Hepatocyte (in vitro differentiated cells): ENCODE measurements at places on chromosomes 5 and 9. TPM values are rescaled to one million over a fixed set of nuclear protein-coding genes. Genes with fewer than 3 reads are reported as not detected.

Gene IFNA13
- total RNA-seq, result not detected in 2 replicates

Gene CKMT2
- 5.0 and 5.5 TPM in 2 replicates for total RNA-seq

Gene FAM114A2
- total RNA-seq, result 19.7 and 22.8 TPM in 2 replicates

DNA sequence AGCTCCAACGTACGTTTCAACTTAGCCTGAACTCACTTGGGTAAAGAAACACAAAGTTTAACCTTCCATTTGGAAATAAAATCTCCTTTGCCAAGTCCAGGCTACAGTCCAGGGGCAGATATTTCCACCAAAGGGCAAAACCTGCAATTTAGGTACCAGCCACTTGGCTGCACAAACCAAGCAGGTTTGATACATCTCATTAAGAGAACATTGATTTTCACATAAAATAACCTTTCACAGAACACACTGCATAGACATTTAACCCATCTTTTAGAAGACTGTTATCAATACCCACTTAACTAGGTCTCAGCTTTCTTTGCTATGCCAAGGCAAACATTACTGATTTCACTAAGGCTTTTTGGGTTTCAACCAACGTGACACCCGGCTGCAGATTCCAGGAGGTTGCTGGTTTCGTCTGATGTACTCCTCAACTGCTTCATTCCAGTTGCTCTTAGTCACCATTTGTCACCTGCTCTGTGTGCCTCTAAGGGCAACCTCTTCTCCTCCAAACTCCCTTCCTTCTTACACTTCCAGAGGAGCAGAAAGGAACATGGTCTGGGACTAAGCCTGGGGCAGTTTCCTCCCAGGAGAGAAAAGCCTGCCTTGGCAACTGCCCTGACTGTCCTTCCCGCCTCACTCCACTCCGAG, 67.1 kb downstream of the EPB41L4B start:
- H3K36me3 ChIP-seq, result no peaks in the 10 kb centered on the region
- peak overlapping the region; percentile 52 for H3K27ac ChIP-seq
- no peaks in the 10 kb centered on the region for H3K27me3 ChIP-seq
- peaks cover 29% of the 10 kb centered on the region for H3K4me1 ChIP-seq

DNA sequence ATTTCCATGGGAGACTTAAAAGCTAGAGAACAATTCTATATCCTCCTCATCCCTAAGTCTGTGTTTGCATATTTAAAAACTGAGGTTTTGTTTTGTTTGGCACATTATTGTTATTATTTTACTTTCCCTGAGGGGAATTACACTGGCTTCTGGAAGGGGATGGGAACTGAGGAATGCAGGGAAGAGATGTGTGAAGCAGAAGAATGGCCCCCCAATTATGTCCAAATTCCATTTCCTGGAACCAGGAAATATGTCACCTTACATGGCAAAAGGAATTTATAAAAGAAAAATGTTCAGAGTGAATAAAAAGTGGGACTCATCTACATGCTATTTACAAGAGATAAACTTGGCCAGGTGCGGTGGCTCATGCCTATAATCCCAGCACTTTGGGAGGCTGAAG, 129.8 kb downstream of the MARCHF11 start:
- H3K4me1 ChIP-seq, result no peaks in the 10 kb centered on the region
- no peak overlapping the region for H3K4me3 ChIP-seq
- DNase-seq, result no peak

- no peaks in the 10 kb centered on the region for H3K27me3 ChIP-seq
- H3K27ac ChIP-seq, result no peak overlapping the region
- DNase-seq, result no peak
- no peaks in the 10 kb centered on the region for H3K36me3 ChIP-seq
- H3K4me1 ChIP-seq, result peaks cover 7% of the 10 kb centered on the region
These were observed 517.0 kb upstream of the CHD1 start for GRCh38 chr5:99445805-99446204.

- DNase-seq, result no peak
- no peak overlapping the region for H3K27ac ChIP-seq
- no peaks in the 10 kb centered on the region for H3K27me3 ChIP-seq
These were observed 490.8 kb upstream of the ST8SIA4 start for GRCh38 chr5:101393795-101394450.

DNA sequence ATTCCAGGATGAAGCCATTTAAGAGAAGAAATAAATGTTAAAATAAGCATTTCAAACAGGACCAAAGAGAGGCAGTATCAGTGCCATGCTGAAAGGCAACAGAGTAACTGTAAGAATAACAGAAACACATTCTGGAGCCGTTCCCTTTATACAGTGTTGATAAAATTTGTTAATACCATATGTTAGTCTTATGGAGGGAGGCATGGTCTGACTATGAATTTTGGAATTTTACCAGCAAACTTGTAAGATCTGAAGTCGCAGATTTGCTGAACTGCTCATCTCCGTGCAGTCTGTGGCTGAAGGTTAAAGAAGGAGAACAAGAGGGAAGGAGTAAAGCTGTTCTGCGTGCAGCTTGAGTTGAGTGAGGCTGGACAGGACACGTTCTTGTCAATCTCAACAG, 508.4 kb downstream of the NFIB start:
- no peak overlapping the region for H3K4me3 ChIP-seq
- H3K27ac ChIP-seq, result peak overlapping the region; percentile 69
- DNase-seq, result peak; percentile 23
- no peaks in the 10 kb centered on the region for H3K4me1 ChIP-seq
- H3K36me3 ChIP-seq, result no peaks in the 10 kb centered on the region

GRCh38 chr5:53984971-53985370, 325.4 kb downstream of the ARL15 start:
- H3K27me3 ChIP-seq, result no peaks in the 10 kb centered on the region
- H3K36me3 ChIP-seq, result no peaks in the 10 kb centered on the region
- H3K4me3 ChIP-seq, result no peak overlapping the region
- H3K27ac ChIP-seq, result no peak overlapping the region

DNA sequence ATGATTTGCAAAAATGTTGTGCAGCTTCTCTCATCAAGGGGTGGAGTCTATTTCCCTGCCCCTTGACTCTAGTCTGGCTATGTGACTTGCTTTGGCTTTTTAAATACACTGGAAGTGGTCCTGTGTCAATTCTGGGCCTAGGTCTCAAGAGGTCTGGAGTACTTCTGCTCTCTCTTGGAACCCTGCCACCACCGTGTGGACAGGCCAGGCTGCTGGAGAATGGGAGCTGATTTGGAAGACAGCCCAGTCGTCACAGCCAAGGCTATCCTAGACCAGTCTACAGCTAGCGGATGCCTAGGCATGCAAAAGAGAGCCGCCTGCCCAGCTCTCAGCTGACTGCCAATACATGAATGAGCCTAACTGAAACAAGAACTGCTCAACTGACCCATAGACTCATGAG, 56.7 kb upstream of the CLINT1 start:
- H3K4me1 ChIP-seq, result peaks cover 26% of the 10 kb centered on the region
- peak overlapping the region; percentile 8 for H3K27ac ChIP-seq
- no peaks in the 10 kb centered on the region for H3K27me3 ChIP-seq
- no peaks in the 10 kb centered on the region for H3K36me3 ChIP-seq

DNA sequence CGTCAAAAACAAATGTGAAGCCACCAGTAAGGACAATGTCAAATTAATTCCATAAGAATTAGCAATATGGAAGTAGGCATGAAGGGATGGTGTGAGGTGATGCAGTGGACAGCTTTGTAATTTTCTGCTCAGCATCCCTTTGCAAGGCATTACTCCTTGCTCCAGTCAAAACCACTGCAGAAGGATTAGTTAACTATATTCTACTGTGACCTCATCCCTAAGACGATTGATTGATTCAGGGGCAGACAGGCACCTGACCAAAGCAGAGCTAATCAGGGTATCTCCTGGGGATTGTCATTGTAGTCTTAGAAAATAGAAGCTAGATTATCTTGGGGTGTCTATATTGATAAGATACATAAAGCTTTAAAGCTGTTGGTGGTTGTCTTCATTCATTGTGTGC, 98.7 kb downstream of the NMUR2 start:
- H3K27ac ChIP-seq, result no peak overlapping the region
- no peaks in the 10 kb centered on the region for H3K27me3 ChIP-seq
- DNase-seq, result no peak
- no peaks in the 10 kb centered on the region for H3K36me3 ChIP-seq
- H3K4me3 ChIP-seq, result no peak overlapping the region
- H3K4me1 ChIP-seq, result no peaks in the 10 kb centered on the region

GRCh38 chr5:98060148-98060547, 713.3 kb upstream of the RGMB start:
- H3K4me3 ChIP-seq, result no peak overlapping the region
- H3K27me3 ChIP-seq, result no peaks in the 10 kb centered on the region
- no peak for DNase-seq

- H3K4me1 ChIP-seq, result no peaks in the 10 kb centered on the region
- DNase-seq, result no peak
- H3K4me3 ChIP-seq, result no peak overlapping the region
- H3K36me3 ChIP-seq, result no peaks in the 10 kb centered on the region
- H3K27ac ChIP-seq, result no peak overlapping the region
These were observed 385.1 kb downstream of the CHSY3 start for GRCh38 chr5:130289132-130290088.

DNA sequence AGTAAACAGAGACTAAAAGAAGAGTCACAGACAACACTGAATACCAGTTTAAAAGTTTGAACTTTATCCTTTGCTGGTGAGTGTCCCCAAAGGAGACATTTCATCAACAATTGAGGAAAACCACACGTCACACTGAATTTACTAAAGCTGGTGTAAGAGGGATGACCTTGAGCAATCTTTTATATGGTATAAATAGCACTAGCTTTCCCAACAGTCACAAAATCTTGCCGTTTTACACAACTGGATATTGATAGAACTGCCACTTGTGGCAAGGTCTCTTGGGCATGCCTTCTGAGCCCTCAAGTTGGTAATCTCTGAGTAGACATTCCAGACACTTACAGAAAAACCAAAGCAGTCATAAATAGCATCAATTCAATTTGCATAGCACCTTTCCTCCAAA, 311.5 kb upstream of the TARS1 start:
- no peaks in the 10 kb centered on the region for H3K4me1 ChIP-seq
- DNase-seq, result no peak
- no peak overlapping the region for H3K4me3 ChIP-seq
- H3K36me3 ChIP-seq, result no peaks in the 10 kb centered on the region

DNA sequence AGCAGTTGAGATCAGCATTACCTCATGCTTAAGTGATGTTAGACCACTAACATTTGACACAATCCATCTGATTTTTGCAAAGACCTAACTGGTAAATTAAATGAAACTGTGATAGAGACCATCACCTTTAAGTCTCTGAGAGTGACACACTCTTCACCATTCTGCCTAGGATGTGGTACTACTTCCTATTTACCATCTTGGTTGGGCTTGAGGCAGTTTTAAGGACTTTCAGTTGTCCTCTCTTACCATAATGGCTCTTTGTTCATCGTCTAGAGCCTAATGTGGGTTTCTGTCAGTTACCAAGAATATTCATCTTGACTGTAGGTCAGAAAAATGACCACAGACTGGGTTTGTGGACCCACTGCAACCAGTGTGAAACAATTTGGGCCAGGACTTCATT, 158.1 kb downstream of the CETN3 start:
- DNase-seq, result no peak
- no peak overlapping the region for H3K27ac ChIP-seq
- H3K4me3 ChIP-seq, result no peak overlapping the region
